Esophagus squamous epithelium (tissue), 5 donors: ENCODE measurements at places on chromosomes 7 and 10. TPM values are rescaled to one million over a fixed set of nuclear protein-coding genes. Genes with fewer than 3 reads are reported as not detected.

DNA sequence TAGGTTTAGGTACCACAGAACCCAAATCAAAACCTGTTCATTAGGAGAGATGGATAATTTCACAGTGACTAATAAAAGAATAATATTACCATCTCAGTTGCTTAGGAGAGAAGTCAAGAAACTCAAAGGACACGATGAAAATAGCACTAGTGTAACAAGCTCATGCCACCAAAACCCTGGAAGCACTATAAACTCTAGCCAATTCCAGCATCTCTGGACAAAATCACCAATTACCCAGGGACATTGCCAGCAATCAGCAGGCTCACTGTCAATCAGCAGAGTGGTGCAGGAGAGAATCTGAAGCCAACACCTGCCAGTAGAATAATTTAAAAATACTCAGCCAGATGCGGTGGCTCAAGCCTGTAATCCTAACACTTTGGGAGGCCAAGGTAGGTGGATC lies 88.9 kb downstream of the ARMH3 start:
- H3K27ac ChIP-seq, result no peak overlapping the region
- no peaks in the 10 kb centered on the region for H3K4me1 ChIP-seq
- H3K27me3 ChIP-seq, result no peaks in the 10 kb centered on the region
- no peak overlapping the region for H3K4me3 ChIP-seq

DNA sequence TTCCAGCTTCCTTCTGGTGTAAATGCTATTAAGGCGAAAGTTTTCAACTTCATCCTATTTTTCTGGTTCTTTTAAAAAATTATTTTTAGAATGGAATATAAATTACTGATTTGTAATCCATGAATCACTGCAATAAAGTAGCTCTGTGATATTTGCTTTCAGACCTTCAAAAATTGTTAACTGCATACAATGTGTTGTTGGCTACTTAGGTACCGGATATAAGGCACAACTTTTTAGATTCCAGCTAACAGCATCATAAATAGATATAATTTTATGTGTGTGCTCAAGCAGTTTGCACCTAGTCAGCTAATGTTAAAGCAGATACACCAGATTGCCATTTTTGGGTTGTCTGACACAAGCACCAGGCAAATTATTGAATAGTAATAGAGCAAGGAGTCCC lies 58.7 kb downstream of the PON1 start:
- H3K27ac ChIP-seq, result no peak overlapping the region
- no peak for DNase-seq
- no peaks in the 10 kb centered on the region for H3K27me3 ChIP-seq
- no peaks in the 10 kb centered on the region for H3K4me1 ChIP-seq
- H3K4me3 ChIP-seq, result no peak overlapping the region

The BAZ1B gene
- total RNA-seq, result 28.1 TPM

DNA sequence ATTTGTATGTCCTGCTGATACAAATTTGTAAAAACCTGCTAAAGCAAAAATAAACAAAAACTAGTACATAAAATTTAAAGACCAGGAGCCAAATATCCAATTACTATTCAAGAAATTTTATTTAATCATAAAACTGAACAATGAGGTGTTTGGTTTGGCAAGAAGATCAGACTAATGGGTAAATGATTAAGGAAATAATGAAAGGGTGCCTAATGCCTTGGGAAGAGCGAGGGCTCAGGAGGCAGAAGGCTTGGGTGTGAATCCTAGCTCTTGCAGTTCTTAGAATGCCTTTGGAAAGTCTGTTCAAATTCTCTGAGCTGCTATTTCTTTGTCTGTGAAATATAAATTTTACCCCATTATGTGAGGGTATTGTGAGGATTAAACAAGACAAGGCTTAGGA lies 32.4 kb downstream of the NAPEPLD start:
- DNase-seq, result no peak
- H3K4me1 ChIP-seq, result no peaks in the 10 kb centered on the region
- H3K36me3 ChIP-seq, result no peaks in the 10 kb centered on the region
- H3K27me3 ChIP-seq, result no peaks in the 10 kb centered on the region
- no peak overlapping the region for H3K27ac ChIP-seq

The FGFBP3 gene
- total RNA-seq, result 1.4 TPM

DNA sequence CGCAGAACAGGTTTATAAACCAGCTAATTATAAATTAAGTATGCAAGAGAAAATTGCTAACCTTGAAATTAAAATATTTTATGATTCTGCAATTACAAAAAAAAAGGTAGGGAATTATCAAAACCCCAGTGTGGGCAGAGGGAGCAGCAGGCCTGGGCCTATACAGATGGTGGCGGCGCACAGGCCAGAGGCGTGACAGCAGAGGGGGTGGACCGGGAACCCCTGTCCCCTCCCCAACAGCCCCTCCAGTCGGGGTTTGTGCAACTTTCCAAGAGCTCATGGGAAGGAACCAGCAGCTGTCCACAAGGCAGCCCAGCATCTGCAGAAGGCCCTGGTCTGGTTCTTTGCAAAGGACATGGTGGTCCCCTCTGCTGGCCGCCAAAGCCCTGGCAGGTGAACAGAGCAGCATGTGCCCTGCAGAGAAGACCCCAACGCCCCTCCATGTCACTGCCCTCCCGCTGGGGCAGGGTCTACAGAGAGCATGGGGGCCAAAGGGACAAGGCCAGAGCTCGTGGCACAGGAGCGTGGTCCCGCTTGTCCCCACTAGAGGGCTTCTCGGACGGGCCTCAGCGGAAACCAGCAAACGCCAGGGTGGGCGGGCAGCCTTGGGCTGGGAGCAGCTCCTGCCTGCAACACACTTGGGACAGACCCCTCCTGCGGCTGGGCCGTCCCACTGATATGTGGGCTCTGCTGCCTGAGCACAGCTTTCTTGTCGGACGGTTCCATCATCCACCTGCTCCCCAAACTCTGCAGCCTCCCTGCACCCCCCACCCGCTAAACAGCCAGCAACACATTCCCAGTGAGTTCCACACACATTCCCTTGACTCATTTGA lies 75.1 kb downstream of the EBF3 start:
- no peaks in the 10 kb centered on the region for H3K4me1 ChIP-seq
- H3K27ac ChIP-seq, result no peak overlapping the region
- DNase-seq, result no peak

- peak overlapping the region; percentile 69 for H3K4me3 ChIP-seq
- H3K36me3 ChIP-seq, result no peaks in the 10 kb centered on the region
- peaks cover 9% of the 10 kb centered on the region for H3K4me1 ChIP-seq
- H3K27me3 ChIP-seq, result no peaks in the 10 kb centered on the region
Observed at GRCh38 chr10:89700923-89701241, 508 bp upstream of the KIF20B start.

DNA sequence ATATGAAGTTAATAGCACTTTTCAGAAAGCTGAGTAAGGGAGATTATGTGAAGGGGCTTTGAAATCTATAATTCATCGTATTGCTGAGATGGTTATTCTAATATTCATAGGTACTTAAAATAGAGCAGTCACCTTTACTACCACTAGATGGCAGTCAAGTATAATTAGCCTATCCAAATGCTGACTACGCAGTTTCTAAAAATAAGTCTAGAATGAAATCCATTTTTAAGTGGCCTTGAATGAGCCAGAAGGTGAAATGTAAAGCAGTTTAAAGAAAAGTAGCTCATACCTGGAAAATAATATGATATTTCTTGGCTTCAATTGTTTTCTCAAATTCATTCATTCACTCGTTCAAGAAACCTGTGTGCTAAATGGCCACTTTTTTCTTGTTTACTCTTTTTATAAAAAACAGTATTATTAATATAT lies 1277.1 kb downstream of the GATA3 start:
- no peaks in the 10 kb centered on the region for H3K36me3 ChIP-seq
- H3K27ac ChIP-seq, result no peak overlapping the region
- H3K27me3 ChIP-seq, result no peaks in the 10 kb centered on the region
- H3K4me3 ChIP-seq, result no peak overlapping the region

The MYPN gene
- not detected for total RNA-seq

The DMTF1 gene
- 75.2 TPM for total RNA-seq

DNA sequence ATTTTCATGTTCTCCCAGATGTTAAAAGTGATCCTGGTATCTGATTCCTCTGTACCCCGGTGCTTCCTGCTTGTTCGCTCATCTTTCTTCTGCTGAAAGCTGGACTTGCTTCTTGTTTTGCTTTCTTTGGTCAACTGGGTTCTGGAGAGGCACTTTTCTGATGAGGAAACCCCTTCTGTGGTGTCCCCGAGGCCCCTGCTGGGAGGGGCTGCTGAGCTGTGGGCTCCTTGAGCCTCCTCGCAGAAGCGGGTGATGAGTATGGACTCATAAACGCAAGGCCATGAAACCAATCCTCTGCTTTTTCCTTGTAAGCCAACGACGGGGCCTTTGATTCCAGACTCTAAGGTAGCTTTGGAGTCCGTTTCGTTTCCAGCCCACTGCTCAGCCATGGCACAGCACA lies 7.8 kb downstream of the WIPI2 start:
- H3K36me3 ChIP-seq, result peaks cover 78% of the 10 kb centered on the region
- H3K4me3 ChIP-seq, result no peak overlapping the region
- H3K27me3 ChIP-seq, result no peaks in the 10 kb centered on the region
- no peak overlapping the region for H3K27ac ChIP-seq

DNA sequence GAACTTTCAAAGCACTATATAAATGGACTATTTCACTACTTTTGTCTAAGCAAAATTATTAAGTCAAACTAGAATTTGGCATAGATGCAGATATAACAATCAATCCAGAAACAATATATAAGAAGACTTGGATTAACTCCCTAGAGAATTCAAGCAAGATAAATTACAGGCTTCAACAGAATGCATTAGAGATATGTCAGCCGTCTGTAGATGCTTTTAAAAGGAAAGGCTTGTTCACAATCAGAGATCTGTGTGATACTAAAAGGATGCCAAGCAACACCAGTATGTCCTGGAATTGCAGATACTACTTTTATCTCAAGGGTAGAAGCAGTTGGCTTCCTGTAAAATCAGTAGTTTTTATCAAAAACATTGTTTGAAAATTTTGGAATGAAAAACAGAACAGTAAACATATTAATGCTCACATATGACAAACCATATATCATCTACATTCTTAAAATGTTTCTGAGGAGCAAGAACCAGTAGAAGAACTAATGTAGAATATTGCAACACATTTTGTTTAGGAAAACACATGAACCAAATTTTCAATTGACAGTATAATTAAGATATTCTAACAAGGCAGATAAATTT lies 947.9 kb upstream of the LRRN3 start:
- no peaks in the 10 kb centered on the region for H3K27me3 ChIP-seq
- no peak overlapping the region for H3K27ac ChIP-seq
- no peaks in the 10 kb centered on the region for H3K4me1 ChIP-seq
- no peaks in the 10 kb centered on the region for H3K36me3 ChIP-seq
- H3K4me3 ChIP-seq, result no peak overlapping the region
- DNase-seq, result no peak

DNA sequence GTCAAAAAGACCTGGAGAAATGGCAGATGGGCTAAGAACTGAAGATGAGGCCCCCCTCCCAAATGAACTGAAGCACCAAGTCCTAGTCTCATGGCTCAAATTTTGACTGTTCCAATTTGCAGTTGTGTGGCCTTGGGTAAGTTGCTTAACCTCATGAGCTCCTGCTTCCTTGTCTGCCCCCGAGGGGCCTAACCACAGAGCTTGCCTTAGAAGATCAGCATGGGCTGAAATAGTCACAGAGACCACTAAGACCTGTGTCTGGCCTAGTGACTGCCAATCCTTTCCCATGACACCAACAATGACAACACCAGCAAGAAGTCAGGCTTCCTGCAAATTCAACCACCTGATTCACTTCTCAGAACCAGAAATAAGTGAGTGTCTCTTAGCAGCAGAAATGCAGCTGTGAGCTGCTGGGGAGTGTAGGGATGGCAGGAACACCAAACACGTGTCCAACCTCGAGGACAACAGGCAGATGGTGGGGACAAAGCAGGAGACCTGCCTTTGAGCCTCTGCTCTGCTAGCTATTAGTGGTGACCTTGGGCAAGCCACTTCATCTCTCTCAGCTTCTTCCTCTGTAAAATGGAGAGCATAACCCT lies 23.7 kb downstream of the CRHR2 start:
- H3K4me3 ChIP-seq, result no peak overlapping the region
- H3K27ac ChIP-seq, result no peak overlapping the region
- H3K27me3 ChIP-seq, result no peaks in the 10 kb centered on the region
- no peaks in the 10 kb centered on the region for H3K36me3 ChIP-seq

The H2BK1 gene
- not detected for total RNA-seq

DNA sequence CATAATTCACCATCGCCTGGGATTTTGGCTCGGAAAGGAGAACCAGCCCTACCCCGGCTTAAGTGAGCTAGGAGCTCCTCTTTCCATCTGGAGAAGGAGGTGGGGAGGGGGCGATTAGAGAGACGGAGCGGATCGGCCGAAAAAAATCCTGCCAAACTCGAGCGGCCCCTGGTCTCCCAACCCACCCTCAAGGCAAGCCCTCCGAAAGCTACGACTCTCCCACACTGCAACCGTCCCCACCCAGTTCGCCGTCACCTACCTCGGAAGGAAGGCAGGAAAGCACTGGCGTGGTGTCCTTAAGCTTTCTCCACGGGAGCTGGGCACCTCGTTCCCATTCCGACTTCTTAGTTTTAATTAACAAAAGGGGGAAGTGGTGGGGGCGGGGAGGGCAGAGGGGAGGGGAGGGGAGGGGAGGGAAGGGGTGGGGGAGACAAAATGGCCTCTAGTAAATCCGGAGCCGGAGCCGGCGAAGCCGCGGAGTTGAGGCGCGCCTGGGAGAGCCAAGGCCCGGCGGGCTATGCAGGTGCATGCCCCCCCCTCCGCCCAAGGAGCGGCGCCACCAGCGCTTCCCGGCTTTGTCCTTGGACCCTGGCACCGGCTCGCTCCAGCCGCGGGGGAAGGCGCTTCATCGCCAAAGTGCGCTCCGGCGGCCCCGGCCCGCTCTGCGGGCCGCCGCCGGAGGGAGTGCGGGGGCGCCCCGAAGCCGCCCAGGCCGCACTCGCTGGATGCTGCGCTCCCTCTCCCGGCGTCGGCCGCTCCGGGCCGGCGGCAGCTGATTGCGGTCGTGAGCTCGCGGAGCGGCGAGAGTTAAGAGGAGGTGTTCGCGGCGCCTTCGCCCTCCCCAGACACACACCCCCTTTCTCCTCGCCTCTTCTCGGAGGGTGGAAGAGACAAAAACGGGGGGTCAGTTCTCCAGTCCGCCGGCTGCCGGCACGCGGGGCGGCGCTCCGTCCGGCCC lies at the start of gene LRRC4:
Gene LRRC4, minus strand, starts transcription at position 784 of the 958 bp plus-strand sequence. CDS start 797 bp downstream, outside the sequence.
- peak within 1 kb of the TSS; percentile 60 for H3K4me3 ChIP-seq
- no peaks in the 10 kb centered on the region for H3K36me3 ChIP-seq
- no peak for DNase-seq
- no peaks in the 10 kb centered on the region for H3K27me3 ChIP-seq
- peak within 1 kb of the TSS; percentile 44 for H3K27ac ChIP-seq
- peaks cover 19% of the 10 kb centered on the region for H3K4me1 ChIP-seq

The IRF5 gene
- total RNA-seq, result 12.2 TPM

DNA sequence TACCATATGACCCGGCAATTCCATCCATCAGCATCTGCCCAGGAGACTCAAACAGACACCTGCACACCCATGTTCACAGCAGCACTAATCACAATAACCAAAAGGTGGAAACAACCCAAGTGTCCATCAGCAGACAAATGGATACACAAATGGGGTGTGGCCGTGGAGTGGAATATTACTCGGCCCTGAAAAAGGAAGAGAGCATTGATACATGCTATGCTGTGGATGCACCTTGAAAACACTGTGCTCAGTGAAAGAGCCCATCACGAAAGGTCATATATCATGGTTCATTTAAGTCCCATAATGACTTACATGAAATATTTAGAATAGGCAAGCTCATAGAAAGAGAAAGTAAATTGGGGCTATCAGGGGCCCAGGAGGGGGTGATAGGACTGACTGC lies 57.5 kb upstream of the DNAAF5 start:
- H3K36me3 ChIP-seq, result peaks cover 4% of the 10 kb centered on the region
- no peak overlapping the region for H3K4me3 ChIP-seq
- H3K4me1 ChIP-seq, result peaks cover 15% of the 10 kb centered on the region
- peak overlapping the region; percentile 55 for H3K27ac ChIP-seq
- DNase-seq, result no peak

- H3K4me3 ChIP-seq, result no peak overlapping the region
- DNase-seq, result no peak
- no peaks in the 10 kb centered on the region for H3K36me3 ChIP-seq
Observed at GRCh38 chr7:156554488-156554887, 86.1 kb upstream of the RNF32 start.
